COLO829 (cell line): ENCODE measurements at places on chromosomes 11 and 22.

- no peak for DNase-seq
Observed at GRCh38 chr11:61392981-61393595, 701 bp downstream of the TMEM216 start.

- DNase-seq = no peak
Observed at GRCh38 chr11:111627591-111627990, 25.3 kb downstream of the SIK2 start.

GRCh38 chr11:62463121-62463542 is 44.3 kb downstream of the SCGB1A1 start:
- peak; percentile 43 for DNase-seq

GRCh38 chr11:119262668-119263351 is 54.1 kb downstream of the MCAM start:
- DNase-seq = no peak

GRCh38 chr11:122045181-122045586 is 70.8 kb downstream of the BLID start:
- DNase-seq = peak; percentile 5

DNA sequence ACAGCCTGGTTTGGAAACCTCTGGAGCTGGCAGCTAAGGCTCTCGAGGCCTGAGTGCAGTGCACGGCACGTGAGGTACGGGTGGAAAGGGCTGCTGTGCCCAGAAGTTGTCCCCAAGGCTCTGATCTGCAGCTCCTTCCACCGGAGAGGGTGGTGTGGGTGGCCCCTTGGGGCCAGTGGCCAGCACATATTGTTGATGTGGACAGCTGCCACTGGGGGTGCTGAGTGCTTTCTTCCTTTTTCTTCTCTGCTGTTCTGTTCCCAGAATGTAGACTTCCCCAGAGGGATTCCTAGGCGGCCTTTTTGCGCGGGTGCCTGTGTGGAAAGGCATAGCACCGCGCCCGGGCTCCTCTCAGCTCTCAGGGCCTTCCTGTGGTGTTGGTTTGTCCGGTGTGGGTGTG is 1476.5 kb downstream of the TBC1D22A start:
- DNase-seq = no peak

GRCh38 chr22:36367479-36367878 is 20.3 kb downstream of the MYH9 start:
- DNase-seq = no peak

DNA sequence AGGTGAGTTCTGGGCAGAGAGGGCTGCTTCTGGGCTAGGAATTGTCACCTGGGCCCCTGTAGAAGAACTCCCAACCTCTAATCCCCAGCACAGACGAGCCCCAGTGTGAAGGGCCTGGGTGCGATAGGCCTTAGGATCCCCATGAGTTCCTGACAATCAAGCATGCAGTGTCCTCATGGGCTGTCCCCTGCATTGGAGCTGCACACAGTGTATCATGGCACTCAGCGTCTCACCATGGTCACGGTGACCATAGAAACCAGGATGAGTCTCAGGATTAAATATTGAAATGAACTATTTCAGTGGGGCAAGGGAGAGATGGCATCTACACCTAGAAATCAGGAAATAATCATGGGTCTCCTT is 292 bp downstream of the SCGB2A1 start:
- no peak for DNase-seq

DNA sequence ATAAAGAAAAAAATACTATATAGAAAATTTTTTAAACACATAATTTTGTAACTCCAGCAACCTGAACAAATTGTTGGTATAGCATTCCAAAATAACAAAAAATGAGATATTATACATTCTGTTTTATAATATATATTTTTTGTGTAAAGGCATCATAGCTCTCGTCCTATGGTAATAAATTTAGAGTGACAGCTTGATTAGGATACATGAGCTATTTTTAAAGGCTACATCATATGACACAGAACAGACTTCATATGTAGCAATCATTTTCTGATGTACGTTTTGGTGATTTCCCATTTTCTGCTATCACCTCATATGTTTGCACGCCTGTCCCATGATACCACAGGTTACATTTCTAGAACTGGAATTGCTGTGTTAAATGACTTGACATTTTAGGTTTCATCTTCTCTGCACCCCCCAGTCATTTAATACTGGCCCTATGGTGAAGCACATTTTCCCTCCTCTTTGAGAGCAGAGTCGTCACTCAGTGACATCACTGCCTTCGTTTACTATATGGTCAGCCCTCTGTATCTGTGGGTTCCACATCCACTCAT is 19.5 kb downstream of the PC start:
- DNase-seq = no peak

DNA sequence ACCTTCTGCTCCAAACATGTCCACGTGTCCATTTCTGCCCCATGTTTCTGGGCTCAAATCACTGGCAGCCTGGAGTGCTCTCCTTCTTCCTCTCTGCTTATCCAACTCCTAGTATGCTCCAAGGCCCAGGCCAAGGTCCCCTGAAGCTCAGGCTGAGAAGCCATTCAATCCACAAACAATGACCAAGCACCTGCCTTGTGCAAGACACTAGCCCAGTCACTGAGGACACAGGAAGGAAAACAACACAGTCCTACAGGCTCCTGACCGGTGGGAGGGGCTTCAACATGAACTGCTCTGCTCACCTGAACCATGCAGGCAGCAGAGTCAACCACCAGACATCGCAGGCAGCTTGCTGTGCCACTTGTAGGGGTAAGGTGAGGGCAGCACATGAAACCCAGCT is 93.6 kb downstream of the RPL27A start:
- DNase-seq = no peak

- DNase-seq = no peak
Observed at GRCh38 chr11:2251138-2251537, 19.2 kb downstream of the ASCL2 start.
